M059J (cell line): ENCODE measurements at places on chromosomes 3 and 15. TPM values are rescaled to one million over a fixed set of nuclear protein-coding genes. Genes with fewer than 3 reads are reported as not detected.

PROS1 gene
- 4.0 and 4.5 TPM in 2 replicates for total RNA-seq

CCR3 gene
- total RNA-seq, result 0.20 TPM in 1 of 2 replicates, not detected in the other

GPR149 gene
- not detected in 2 replicates for total RNA-seq

SLC9C1 gene
- not detected in 2 replicates for total RNA-seq

ZNF860 gene
- 0.25 TPM in 1 of 2 replicates, not detected in the other for total RNA-seq

PLS1 gene
- total RNA-seq, result 13.9 and 17.1 TPM in 2 replicates

- DNase-seq, result peak; percentile 78
Observed at GRCh38 chr15:65638681-65639089, 16.9 kb downstream of the SLC24A1 start.

GRCh38 chr15:94000606-94001005 is 230.8 kb upstream of the MCTP2 start:
- DNase-seq, result no peak

DNA sequence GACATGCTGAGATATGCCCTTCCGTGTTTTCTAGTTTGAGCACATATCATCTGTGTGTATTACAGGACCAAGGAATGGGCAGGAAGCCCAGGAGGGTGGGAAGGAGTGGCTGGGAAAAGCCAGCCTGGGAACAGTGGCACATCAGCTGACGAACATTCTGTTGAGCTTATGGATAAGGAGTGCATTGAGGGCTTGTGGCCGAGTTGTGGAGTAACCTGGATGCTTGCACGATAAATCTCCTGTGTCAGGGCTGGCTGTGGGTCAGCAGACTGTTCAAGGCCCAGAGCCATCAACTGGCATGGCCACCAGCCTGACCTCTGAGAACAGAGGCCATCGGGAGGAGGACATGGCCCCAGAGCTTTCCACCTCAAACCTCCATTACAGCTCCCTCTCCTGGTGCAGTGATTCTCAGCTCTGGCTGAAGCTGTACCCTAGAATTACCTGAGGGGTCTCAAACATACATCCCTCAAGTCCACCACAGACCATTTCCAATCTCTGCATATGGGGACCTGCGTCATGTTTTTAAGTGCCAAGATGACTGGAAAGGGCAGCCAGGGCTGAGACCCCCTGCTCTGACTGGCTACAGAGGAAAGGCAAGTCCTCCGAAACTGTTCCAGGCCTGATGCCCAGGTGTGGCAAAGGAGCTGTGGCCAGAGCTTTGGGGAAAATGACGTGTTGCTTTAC is 4.8 kb upstream of the VILL start:
- no peak for DNase-seq

- no peak for DNase-seq
Observed at GRCh38 chr15:44554934-44555723, 18.2 kb downstream of the EIF3J start.

DNA sequence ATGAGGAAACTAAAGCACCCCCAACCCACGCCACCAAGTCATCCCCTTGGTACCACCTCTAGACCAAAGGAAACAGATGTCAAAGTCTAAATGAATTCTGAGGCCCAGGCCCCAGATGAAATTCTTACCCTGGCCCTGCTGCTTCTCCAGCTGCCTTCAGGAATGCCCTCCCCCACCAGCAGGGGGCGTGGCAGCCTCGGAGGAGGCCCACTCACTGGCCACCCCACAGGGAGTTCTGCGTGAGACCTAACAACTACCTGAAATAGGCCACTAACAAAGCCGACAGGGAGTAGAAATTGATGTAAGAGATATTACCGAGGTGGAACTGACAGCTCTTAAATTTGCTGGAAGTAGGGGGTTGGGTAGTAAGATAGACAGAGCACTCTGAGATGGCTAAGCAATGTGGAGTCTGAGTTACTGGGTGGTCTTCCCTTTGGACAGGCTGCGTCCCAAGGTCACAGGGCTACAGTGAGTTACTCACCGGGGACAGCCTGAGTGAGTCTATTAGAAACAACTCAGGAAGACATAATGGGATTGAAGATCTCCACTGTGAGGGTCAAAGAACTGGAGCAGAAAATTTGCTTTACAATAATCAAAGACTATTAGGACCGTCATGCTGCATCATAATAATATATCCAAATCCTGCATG is 240.7 kb downstream of the SHOX2 start:
- DNase-seq, result peak; percentile 14

DNA sequence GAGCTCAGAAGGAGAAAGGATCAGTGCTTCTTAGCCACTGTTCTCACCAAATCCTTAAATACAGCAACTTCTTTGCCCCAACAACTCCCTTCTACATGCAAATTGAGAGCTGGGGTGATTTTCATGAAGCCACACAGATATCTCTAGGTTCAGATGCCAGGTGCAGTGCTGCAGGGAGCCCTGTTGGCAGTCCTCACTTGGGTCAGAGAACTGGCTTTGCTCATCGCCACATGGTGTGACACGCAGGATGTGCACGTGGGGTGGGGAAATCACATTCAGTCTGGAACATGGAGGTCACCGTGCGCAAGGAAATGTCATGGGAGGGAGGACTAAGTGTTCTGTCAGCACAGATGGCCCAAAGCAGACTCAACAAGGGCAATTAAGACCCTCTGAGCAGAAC is 103.8 kb downstream of the WDR76 start:
- no peak for DNase-seq

DNA sequence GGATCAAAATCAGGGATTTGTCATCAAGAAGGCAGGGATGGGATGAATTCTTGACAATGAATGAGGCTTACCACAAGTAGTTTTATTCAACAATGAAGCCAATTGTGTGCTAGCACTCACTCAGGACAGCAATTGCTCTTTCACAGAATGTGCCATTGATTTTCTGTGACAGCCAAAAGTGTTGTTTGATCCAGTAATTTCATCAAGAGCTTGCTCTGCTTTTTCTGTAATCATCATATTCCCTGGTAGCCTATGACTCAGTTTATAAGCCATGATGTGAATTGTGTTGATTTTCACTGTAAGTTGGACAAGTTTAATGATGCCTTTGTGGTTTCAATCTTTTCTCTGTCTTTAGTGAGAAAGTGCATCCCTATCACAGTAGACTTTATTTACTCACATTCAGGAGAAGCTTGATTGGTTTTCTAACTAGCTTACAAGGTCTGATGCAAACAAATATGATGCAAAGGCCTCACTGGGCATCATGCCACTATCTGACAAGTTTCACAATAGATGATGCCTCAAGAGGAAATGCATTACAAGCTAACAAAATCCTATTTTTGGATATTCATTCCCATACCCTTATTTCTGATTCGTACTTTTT is 13.6 kb upstream of the CSRNP1 start:
- DNase-seq, result peak; percentile 80

DNA sequence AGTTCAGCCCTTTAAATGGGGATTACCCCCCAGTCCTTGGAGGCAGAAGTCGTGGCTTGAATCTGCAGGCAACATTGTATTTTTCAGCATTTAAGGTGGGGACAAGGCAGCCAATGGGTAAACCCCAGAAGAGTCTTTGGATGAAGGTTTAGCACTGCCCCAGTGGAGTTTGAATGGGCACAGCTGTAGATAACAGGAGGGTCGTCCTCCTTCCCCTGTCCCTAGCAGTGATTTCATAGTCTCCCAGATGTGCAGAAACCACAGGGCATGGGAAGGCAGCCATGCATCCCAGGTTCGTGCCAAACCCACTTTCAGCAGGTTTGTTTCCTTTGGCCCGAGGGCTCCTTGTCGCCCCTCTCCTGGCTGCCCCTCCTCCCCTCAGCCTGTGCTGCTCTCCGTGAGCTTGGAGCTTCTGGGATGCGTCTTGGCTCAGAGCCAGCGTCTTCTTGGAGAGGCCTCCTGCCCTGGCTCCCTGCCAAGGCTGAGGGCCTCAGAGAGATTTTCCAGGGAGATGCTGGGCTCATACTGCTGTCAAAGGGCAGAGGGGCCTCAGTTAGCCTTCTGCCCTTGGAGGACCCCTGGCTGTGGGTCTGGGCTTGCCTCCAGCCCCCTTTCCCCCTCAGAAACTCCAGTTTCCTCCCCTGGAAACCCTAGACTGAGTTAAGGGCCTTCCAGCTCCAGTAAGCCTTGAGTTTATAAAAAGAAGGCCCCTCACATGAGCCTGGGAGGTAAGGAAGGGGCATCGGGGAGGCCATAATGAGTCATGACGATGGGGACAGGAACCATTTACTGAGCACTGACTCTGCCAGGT is 48.9 kb upstream of the POLG start:
- peak; percentile 64 for DNase-seq

DNA sequence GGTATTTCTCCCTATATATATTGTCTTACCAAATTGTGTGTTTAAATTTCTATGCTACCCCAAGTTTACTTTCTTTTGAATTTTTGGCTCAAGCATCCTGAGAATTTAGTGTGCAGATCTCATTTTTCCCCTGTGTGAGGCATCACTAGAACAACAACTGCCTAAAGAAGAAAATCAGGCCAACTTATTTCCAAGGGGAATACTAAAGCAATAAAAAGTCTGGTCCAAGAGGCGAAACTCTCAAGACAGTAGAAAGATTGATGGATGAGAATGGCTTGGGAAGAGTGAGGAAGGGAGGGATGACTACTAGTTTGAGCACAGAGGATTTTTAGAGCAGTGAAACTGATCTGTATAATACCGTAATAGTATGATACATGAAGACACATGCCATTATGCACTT is 86.3 kb upstream of the CFAP20DC start:
- DNase-seq, result no peak

GRCh38 chr15:85974742-85975141 is 104.9 kb upstream of the AGBL1 start:
- no peak for DNase-seq

GRCh38 chr3:53350652-53351051 is 3.3 kb upstream of the DCP1A start:
- peak; percentile 45 for DNase-seq
